ENCODE measurements at places on chromosomes 11 and 22.

- DNase-seq = no peak
Observed at GRCh38 chr11:47111318-47111804, 65.3 kb downstream of the ARFGAP2 start.

GRCh38 chr11:115677190-115677589 is 173.0 kb upstream of the CADM1 start:
- DNase-seq = no peak

- no peak for DNase-seq
Observed at GRCh38 chr11:65401073-65401802, 14.8 kb downstream of the FRMD8 start.

- DNase-seq = no peak
Observed at GRCh38 chr11:38043060-38043459, 1445.0 kb upstream of the RAG2 start.

DNA sequence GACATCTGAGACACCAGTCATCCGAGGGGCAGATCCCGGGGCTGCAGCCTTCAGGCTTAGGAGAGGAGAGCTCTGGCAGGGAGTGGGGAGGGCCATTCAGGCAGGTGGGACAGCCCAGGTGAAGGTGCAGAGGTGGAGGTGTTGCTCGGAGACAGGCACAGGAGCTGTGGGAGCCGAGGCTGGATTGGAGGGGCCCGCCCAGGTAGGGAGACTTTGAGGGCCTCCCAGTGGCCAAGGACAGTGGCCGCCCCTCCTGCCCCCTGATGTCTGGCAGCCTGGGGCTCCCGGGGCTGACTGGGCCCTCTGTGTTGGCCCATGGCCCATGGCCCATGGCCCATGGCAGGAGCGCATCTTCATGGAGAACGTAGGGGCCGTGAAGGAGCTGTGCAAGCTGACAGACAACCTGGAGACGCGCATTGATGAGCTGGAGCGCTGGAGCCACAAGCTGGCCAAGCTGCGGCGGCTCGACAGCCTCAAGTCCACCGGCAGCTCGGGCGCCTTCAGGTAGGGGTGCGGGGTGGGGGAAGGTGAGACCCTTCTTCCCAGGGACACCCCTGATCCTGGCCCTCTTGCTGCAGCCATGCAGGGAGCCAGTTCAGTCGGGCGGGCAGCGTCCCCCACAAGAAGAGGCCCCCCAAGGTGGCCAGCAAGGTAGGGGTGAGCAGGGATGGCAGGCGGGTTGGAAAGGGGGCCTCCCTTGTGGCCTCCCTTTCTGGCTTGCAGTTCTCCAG is 13.3 kb downstream of the TMEM258 start:
- DNase-seq = no peak

GRCh38 chr11:45264839-45265515 is 21.2 kb downstream of the SYT13 start:
- DNase-seq = no peak

GRCh38 chr11:76049511-76049910 is 156.8 kb downstream of the WNT11 start:
- DNase-seq = no peak

DNA sequence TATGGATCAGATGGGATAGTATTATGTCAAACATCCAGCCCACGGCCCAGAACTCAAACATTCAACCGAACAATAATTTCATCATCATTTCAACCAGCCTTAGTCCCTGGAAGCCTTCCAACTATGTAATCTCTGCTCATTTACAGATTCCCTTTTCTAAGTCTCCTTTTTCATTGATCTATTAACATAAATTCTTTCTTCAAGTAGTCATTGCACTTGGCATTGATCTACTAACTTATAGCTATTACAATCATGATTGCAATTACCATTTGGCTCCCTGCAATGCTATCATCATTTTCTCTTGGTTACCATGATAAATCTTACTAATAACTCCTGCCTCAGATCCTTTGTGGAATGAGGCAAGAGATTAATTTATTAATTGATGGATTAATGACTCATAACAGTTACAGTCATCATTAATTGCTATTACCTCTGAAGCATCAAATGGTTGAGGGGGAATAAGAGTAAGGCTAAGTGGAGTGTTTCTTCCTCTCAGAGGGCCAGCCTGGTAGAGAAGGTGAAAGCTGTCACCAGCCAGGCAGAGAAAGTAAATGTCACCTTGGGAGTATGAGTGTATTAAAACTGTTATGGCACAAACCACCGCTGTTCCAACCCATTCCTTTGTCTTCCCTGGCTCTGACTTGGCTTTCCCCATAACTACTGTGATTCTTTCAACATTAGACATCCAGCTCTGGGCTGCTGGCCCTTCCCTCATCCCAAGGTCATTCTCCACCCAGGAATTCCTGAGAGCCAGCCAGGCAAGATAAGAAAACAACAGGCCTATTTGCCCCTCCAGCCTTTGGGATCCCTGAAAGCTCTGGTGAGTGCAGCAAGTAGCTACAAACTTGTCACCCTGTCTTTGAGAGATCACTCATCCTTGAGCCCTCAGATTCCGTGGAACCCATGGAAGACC is 174.7 kb downstream of the RRAS2 start:
- DNase-seq = no peak

- DNase-seq = no peak
Observed at GRCh38 chr11:69195824-69196782, 40.4 kb downstream of the SMIM38 start.

DNA sequence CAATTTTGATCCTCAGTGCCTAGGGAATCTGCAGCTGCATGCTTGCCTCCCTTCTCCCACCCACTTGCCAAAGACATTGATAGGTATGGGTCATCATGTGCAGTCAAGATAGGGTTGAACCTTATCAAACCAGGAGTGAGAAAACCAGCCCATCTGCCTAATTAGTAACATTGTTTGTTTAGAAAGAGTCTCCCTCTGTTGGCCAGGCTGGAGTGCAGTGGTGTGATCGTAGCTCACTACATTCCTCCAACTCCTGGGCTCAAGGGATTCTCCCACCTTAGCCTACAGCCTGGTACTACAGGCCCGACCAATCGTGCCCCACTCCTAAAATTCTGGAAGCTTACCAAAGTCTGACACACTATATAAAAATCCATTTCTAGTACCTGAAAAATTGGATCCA is 4.6 kb downstream of the C11orf71 start:
- DNase-seq = no peak

DNA sequence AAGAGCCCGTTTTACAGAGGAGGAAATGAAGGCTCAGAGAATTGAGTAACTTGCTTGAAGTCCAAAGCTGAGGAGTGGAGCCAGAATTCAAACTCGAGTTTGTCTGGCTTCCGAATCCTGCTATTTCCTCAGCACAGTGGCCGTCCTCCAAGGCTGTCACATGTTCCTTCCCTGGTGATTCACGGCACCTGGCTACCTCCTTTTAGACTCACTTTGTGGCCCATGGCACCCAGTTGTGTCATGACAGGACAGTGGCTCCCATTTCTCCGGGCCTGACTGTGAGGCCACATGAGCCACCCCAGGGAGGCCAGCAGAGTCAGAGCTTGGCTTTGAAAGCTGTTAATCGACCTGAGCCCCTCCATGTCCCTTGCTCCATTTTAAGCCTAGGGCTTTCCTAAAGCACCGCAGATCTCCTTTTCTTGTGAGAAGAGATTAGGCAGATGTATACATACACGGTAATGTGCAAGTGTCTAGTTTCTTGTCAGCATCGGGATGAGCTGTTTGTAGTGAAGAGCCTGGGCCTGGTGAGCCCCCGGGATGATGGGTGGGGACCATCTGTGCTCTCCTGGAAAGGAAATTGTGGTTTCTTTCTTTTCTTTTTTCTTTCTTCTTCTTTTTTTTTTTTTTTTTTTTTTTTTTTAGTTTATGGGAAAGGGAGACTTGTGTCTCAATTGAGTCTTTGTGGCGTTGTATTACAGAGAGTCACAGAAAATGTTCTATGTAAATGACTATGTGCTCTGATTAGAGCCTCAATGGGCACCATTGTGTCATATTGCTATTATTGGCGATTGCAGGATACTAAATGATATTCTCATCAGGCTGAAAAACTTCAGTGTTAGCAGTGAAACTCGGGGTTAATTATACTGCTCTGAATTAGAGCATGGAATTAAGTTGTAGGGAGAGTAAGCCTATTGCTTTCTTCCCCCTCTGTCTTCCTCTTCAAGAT is 54.8 kb downstream of the PTPRJ start:
- DNase-seq = no peak

DNA sequence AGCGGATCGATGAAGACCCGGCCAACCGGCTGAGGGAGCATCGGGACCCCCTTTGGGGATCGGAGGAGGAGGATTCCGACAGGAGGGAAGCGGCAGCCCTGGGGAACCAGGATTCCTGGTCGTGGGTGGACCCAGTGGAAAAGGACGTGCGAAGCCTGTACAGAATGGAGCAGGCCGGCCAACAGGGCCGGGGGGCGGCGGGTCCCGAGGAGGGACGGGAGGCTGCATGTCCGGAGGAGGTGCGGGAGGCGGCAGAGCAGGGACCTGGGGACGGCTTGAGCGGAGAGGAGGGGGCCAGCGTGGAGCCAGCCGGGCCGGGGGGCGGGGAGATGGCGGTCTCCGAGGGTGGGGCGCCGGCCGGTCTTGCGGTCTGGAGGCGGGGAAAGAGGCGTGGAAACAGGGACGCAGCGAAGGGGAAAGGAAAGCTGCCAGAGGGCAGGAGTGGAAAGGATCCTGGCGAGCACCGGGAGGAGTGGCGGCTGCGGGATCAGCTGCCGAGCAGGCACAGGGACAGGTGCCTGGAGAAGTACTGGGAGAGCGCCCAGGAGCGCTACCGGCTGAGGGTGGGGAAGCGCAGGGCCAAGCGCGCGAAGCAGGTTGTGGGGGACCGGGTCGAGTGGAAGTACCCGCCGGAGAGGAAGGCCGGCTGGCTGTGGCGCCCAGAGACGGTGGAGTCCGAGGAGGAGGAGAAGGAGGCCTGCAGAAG is at the start of gene ANO5:
Gene ANO5 (plus strand): TSS at position 444 of the 706 bp plus-strand sequence. CDS start 408 bp downstream, outside the sequence.
- DNase-seq = peak; percentile 58

DNA sequence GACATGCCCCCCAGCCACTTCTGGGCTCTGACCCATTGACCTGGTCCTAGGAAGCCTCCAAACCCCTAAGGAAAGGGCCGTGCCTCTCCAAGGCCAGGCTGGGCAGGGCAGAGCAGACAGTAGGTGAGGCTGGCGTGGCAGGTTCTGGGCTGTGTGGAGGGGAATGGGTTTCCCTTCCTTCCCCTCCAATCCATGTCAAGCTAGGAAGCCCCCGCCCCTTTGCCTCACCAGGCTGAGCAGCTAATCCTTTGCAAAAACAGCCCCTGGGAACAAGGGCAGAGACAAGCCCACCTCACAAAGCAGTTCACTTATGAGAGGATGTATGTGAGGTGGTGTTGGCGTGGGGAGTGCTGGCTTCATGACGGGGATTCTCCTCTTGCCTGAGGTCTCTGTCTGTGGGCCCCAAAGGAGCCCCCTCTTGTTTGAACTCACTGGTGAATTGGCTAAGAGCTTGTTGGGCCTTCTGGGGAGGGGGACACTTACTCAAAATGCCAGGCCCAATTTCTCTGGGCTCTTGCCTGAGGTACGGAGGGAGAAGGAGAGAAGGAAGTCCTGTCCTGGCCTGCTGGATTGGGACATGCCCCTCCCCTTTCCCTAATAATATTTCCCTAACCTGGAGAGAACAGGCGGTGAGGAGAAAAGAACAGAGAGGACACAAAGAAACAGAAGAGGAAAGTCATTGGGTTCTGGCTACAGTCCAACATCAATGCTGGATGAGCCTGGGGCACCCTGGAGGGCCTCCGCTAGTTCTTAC is 1.6 kb upstream of the TRIM29 start:
- DNase-seq = no peak

GRCh38 chr11:12505183-12505582 is 127.8 kb downstream of the PARVA start:
- DNase-seq = no peak

GRCh38 chr22:31651664-31652063 is 10.4 kb downstream of the PISD start:
- DNase-seq = no peak

DNA sequence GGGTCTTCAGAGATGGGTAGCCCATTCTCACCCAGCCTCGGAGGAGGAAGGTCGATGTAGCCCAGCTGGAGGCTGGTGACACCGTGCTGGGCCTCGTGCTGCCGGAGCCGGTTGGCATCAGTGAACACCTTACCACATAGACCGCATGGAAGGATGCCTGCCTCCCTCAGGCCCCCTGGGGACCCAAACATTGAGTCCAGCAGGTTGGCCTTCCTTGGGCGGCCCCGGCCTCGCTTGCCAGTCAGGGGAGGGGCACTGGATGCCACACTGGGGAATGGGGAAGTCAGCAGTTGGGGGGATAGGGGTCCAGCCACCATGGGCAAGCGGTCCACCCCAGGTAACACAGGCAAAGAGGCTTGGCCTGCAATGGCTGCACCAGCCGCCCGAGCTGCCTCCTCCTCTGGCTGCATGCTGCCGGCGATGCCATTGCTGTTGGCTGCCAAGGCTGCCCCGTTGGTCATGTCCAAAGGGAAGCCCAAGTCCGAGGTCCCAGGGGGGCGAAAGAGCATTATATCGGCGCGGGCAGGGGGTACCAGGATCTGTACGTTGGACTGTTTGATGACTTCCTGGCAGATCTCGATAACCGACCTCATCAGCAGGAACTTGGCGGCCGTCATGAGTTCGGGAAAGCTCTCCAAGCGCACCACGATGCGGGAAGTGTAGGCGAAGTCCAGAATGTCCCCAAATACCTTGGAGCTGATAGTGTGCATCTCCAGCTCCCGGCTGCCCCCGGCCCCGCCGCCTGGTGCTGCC is 1.4 kb downstream of the PATZ1 start:
- peak; percentile 64 for DNase-seq

- DNase-seq = no peak
Observed at GRCh38 chr11:90288212-90288821, 65.5 kb upstream of the CHORDC1 start.

DNA sequence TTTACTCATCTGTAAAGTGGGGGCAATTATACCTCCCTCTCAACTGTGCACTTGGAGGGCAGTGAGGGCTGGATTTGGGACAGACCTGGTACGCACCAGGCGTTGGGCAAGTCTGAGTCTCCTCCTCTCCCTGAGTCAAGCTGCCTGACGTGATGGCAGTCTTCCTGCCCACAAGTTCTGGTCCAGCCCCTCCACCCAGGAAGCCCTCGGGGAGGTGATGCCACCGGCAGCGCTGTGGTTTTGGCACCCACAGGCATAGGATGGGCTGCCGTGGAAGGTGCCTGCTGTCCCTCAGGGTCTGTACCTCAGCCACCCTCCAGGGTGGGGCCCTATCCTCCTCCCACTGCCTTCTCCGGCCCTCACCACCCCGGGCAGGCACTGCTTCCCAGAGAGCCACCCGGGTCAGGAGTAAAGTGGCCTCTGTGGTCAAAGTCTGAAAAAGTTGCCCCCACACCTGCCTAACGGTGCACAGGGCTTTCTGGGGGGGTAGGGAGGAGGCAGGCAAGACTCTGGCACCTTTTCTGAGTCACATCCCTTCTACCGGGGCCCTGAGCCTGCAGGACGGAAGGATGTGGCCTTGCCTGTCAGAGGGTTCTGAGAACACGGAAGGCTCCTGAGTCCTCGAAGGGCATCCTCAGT is 6.5 kb upstream of the APOBEC3H start:
- no peak for DNase-seq

DNA sequence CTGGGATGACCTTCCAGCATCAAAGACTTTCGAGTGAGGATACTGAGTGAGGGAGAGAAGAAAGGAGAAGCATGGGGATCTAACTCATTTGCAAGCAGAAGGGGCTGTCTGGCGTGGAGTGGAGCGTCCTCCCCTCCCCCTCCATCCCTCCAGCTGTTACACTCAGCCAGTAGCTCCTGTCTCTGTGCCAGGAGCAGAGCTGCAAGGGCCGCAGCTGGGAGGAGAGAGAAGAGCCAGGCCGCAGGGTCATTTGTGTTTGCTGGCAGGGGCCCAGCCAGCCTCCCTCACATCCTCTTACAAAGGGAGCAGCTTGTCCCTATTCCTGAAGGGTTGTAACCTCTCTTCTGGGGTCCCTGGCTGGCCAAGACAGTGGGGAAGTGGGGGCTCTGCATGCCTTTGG is 57.9 kb downstream of the NECTIN1 start:
- peak; percentile 71 for DNase-seq
